ENCODE measurements at places on chromosomes 16 and 17.

DNA sequence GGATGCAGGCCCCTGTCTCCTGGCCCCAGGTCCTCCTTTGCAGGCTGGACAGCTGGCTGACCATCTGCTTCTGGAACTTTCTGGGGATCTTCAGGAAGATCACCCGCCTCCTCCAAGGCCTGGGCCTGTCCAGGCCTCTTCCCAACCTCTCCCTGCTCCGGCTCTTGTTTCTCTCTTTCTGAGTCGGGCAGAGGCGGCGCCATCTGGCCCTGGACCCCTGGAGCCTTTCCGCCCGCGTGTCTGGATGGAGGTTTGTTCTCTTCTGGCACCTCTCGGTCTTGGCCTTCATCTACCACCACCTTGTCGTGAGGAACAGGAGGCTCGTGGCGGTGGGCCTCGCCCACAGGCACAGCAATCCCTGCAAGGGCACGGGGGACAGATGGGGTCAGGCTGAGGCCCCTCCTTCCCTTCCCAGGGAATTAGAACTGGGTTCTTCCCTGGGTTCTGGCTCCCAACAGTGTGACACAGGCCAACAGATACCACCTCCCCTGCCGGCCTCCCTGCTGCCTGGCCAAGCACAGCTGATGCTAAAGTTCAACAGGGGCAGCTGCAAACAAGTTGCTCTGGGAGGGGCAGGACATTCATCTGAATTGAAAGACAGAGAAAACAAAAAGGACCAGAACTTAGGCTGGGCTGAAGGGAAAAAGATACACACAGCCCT is 13.3 kb downstream of the NDUFAF8 start:
- DNase-seq: no peak

GRCh38 chr17:3666516-3666915 is 1.9 kb downstream of the TAX1BP3 start:
- DNase-seq: no peak

DNA sequence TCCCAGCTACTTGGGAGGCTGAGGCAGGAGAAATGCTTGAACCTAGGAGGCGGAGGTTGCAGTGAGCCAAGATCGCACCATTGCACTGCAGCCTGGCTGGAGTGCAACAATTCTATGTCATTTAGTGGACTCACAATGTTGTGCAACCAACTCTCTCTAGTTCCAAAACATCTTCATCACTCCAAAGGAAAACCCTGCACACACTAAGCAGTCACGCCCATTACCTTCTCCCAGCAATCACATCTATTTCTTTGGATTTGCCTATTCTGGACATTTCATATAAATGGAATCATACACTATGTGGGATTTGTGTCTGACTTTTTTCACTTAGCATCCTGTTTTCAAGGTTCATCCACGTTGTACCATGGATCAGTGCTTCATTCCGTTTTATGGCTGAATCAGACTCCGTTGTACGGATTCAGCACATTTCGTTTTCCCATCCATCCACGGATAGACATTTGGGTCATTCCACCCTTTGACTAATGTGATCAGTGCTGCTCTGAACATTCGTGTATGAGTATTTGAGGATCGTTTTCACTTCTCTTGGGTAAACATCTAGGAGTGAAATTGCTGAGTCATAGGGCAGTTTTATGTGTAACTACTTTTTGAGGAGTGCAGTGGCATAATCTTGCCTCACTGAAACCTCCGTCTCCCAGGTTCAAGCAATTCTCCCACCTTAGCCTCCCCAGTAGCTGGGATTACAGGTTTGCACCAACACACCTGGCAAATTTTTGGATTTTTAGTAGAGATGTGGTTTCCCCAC is 45.4 kb upstream of the EMP2 start:
- DNase-seq: no peak

DNA sequence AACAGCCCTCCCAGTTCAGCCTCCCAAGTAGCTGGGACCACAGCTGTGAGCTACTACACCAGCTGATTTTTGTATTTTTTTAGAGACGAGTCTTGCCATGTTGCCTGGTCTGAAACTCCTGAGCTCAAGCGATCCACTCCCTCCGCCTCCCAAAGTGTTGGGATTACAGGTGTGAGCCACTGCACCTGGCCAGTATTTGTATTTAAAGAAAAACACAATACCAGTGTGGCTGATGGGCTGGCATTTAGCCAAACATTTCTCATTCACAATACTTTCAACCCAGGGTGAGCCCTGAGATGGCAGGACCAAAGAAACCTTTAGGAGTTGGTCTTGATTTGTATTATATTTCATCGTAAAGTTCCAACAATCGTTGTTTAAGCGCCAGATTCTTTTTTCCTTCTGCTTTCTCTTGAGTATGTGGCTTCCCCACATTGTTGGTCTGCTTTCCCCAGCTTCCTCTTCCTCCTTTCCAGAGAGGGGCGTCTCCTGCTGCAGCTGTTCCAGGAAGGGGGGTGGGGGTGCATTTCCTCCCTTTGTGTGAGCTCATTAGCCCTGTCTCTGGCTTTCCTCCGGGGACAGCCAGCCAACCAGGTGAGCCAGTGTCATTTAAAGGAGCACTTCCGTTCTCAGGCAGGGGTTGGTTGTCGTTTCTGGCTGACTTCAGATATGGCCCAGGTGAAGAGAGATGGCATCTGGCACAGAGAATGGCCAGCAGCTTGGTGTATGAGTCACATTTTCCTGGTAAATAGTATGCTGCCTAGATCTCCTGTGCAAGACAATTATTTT is 79.9 kb downstream of the GPRC5B start:
- no peak for DNase-seq

GRCh38 chr17:14499976-14500375 is 199.1 kb downstream of the HS3ST3B1 start:
- DNase-seq: no peak

Data from AG09319 (cell line).